Activated CD4-positive, alpha-beta T cell treated with anti-CD3 and anti-CD28 coated beads, Interleukin-2, Interleukin-4, amounts not matched to agents 100 ng/mL and 50 ng/mL, durations not matched to agents 16 hours and 8 hours (primary cell): ENCODE measurements at places on chromosomes 7 and 10.

- no peak for DNase-seq
Measured at GRCh38 chr7:86222806-86223205, 420.9 kb upstream of the GRM3 start.

DNA sequence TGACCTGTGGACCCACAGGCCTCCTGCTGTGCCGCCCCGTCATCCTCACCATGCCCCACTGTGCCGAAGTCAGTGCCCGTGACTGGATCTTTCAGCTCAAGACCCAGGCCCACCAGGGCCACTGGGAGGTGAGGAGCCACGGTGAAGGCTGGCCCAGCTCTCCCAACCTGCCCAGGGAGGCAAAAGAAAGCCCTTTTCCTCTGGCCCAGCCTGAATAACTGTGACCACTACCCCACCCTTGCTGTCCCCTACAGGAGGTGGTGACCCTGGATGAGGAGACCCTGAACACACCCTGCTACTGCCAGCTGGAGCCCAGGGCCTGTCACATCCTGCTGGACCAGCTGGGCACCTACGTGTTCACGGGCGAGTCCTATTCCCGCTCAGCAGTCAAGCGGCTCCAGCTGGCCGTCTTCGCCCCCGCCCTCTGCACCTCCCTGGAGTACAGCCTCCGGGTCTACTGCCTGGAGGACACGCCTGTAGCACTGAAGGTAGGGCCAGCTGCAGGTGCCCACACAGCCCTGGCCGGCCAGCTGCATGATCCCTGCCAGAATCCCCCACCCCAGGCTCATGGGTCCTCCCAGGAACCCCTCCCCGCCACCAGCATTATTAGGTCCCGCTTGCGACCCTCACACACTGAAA, 25.5 kb upstream of the SLC29A3 start:
- no peak for DNase-seq

DNA sequence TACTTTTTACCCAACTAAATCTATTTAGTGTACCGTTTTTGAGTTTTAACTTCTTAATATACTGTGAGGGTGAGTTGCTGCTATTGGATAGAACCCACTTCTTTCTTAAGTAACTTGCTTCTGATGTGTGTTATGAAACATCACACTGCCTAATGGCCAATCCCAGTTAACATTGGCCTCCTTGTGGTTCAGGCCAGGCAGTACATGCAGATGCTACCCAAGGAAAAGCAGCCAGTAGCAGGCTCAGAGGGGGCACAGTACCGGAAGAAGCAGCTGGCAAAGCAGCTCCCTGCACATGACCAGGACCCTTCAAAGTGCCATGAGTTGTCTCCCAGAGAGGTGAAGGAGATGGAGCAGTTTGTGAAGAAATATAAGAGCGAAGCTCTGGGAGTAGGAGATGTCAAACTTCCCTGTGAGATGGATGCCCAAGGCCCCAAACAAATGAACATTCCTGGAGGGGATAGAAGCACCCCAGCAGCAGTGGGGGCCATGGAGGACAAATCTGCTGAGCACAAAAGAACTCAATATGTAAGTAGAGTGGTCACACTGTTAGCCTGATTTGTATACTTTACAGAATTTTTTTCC, 39.7 kb downstream of the TES start:
- DNase-seq: no peak

GRCh38 chr10:24708081-24708480, 15.6 kb downstream of the ARHGAP21 start:
- no peak for DNase-seq

DNA sequence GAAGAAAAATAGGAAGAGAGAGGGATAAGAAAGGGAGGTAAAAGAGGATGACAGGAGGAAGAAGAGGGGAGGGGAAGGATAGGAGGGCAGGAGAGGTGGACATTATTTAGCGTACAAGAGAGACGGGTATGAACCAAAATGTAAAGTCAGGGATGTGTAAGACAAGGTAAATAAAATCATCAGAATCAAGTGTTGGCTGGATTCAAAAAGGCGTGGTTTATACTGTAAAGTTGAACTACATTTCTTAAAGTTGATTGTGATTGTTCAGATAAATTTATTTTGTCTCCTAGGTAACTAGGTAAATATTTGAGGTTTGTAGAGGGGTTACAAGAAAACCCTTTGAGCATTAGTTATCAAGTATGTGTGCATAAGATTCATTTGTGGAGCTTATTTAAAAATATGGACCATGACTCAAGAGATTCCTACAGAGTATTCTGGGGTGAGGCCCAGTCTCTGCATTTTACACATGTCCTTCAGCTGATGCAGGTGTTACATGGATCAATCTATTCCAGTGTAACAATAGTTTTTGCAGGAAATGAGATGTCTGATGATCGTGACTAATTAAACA, 512.1 kb upstream of the MBL2 start:
- no peak for DNase-seq

DNA sequence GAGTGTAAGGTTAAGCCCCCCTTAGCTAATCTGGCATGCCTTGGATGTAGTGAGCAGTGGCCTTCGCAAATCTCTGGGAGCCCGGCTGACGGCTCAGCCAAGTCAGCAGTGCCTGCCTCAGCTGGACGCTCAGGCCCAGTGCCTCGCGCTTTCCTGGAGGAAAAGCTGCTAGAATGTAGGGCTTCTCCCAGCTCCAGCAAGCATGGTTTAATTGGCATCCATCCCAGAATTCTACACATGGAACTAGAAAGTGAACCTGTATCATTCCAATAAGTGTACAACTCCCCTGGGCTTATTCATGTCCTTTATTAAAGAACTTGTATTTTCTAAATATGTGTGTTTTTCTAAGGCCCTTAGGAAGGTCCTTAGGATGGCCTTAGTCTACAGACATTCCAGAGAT, 287.8 kb upstream of the SHH start:
- DNase-seq: no peak

DNA sequence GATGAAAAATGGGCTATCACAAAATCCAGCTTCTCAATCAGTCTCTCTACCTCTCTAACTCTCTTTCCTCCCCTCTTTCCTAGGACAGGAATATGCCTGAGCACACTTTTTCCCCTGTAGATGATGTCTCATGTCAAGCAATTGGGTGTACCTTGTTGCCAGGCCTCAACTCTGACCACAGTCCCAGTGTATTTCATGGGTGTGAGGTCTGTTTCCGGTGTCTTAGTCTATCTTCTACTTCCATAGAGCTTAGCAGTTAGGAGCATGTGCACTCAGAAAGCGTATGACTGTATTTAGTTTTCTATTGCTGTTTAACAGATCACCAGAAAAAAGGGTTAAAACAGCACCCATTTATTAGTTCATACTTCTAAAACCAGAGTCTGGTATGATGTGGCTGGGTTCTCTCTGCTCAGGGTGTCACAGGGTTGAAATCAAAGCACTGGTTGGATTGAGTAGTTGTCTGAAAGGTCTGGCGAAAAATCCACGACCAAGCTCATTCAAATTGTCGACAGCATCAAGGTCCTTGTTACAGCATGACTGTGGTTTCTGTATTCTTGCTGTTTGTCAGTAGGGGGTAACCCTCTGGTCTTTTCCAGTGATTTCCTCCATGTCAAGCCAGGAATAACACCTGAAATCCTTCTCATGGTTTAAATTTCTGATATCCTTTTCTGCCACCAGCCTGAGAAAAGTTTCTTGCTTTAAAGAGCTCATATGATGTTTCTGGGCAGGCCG, 130.0 kb downstream of the THSD7A start:
- DNase-seq: no peak

DNA sequence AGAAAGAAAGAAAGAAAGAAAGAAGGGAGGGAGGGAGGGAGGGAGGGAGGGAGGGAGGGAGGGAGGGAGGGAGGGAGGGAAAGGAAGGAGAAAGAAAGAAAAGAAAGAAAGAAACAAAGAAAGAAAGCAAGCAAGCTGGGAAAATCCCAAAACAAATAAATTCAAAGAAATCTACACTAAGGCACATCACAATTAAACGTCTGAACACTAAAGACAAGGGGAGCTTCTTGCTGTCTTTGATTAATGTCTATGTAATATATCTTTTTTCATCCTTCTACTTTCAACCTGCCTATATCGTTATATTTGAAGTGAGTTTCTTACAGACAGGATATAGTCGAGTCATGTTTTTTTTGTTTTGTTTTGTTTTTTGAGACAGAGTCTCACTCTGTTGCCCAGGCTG, 28.3 kb upstream of the EBF3 start:
- no peak for DNase-seq

GRCh38 chr10:44157574-44157973, 227.3 kb downstream of the CXCL12 start:
- DNase-seq: no peak

GRCh38 chr7:137669706-137670105, 177.1 kb downstream of the DGKI start:
- no peak for DNase-seq

DNA sequence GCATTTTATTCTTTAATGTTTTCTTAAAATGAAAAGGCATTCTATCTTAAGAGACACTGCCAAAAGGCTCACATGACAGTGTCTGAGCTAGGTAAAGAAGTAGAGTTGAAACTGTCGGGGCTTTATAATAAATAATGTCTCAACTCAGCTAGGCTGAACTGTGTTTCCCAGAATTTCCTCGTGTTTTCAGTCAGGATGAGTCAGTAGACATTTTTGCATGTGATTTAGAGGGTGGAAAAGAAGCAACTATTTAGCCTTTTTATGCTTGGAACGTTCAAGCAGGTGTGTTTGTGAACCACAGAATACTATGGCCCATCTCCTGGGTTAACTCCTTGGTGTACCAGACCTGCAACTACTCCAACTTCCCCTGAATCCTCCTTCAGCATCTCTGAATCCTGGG, 23.4 kb upstream of the LIPA start:
- no peak for DNase-seq

GRCh38 chr10:1284076-1284475, 227.9 kb downstream of the WDR37 start:
- DNase-seq: no peak
